ENCODE measurements at places on chromosomes 3 and 15.

DNA sequence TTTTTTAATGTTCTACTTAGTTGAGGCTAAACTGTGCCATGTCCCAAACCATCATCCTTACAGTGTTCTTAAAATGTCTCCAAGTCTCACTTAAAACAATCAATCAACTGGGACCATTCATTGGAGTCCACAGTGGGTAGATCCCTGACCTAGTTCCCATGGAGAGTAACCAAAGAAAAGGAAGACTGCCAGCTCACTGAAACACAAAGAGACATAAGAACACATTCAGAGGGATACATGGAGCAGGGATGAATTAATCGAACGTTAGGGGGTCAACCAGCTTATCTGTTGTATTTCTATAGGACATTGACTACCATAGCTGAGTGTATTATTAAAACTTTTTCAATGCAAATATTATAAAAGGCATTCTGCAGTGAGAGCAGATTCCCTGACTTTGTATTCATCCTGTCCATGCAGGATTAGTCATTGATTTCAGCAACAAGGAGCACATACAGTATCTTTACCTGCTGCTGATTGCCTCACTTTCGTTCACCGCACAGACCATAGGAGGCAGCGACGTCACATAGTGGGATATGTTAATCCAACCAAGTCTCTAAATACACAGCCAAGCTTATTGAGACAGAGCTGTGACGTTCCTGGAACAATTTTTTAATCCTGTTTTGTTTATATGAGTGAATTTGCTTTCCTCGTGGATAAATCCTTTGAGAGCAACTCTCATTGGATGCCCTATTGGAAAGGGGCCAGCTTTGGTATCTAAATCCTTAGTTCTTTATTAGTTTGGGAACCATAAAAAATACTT, 364.9 kb upstream of the RBMS3 start:
- peak; percentile 5 for DNase-seq

DNA sequence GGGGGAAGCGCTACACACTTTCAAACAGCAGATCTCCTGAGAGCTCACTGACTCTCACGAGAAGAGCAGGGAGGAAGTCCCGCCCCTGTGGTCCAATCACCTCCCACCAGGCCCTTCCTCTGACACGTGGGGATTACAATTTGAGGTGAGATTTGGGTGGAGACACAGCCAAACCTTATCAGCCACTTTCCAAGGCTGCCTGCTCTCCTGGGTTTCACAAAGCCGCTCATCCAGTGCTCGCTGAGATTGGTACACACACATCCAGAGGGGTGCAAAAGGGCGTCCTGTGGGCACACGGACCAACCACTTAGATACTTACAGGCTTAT, 23.1 kb downstream of the XXYLT1 start:
- peak; percentile 35 for DNase-seq

GRCh38 chr3:41900265-41900664, 61.6 kb downstream of the ULK4 start:
- peak; percentile 48 for DNase-seq

GRCh38 chr15:50234764-50235163, 30.8 kb downstream of the HDC start:
- no peak for DNase-seq

DNA sequence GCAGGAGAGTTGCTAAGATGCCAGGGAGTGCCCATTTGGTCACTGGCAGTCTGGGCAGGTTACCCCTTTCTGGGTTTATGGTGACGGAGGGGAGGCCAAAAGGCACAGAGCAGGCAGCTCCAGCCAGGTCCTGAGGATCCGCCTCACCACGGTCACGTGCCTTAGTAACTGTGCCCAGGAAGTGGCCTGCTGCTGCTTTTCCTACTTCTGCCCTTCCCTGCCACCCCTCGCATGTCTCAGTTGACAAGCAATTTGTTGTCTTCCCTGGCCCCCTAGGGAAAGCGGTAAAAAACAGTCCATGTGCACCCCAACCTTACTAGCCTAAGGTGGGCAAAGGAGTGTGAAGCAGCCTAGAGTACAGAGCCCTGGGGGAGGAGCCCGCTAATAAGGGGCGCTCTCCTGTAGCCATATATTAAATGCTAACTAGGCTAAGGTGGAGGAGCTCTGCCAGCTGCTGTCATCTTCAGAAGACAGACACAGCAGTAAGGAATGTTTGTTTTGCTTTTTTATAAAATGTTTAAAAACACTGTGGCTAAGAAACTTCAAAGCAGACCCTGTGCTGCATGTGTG, 9.1 kb upstream of the LIPH start:
- no peak for DNase-seq

DNA sequence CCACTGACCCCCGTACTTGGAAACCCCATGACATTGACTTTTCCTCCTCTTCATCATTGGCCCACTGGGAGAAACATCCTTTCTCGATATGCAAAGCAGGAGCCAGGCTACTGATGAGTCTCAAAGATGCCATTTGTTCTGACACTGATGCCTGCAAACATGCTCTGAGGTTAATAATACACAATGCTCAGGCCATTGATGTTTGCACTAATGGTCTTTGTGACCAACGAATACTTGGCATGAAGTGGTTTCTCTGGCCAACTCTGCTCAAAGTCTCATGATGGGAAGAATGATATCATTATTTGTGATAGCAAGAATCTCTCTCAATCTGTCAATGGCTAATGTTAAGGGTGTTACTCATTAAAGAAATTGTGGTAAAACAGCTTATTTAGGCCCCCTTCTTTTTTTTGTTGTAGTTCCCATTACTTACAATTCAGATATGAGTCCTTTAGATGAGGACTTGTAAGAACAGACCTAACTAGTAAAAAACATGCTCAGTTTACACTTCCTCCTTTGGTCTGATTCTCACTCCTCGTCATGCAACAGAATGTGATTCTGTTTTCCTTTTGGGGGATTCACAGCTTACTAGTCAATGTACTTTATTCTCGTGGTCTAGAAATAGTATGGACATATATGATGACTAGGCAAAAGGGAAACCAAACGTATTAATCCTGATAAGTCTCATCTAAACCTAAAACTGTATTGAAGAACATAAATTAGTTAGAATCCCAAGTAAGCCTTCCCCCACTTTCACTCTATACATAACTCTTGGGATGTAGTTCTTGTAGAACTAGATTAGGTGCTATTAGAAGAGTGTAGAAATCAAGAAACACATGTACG, 488.8 kb upstream of the DPPA4 start:
- DNase-seq, result no peak

- DNase-seq, result no peak
Observed at GRCh38 chr3:173513123-173513522, 115.6 kb downstream of the NLGN1 start.

- DNase-seq, result no peak
Observed at GRCh38 chr15:81394603-81395002, 20.6 kb upstream of the TMC3 start.

DNA sequence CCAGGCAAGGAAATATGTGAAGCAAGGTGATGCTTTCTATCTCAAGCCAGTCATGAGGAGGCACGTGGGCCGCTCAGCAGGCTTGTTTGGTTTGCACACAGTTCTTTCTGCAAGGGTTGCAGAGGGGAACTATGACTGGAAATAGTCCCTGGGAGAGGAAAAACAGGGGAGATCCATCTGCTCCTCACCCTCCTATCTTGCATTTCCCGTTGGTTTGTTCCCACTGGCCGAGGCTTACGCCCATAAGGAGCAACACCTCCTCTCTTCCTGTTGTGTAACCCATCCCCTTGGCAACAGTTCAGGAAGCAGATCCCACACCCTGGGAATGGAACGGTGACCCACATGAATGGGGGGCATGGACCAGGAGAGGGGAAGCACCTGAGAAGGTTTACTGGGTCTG, 72.1 kb upstream of the MAGI1 start:
- DNase-seq, result no peak

- peak; percentile 67 for DNase-seq
Observed at GRCh38 chr3:126476166-126477060, 722 bp upstream of the ZXDC start.

DNA sequence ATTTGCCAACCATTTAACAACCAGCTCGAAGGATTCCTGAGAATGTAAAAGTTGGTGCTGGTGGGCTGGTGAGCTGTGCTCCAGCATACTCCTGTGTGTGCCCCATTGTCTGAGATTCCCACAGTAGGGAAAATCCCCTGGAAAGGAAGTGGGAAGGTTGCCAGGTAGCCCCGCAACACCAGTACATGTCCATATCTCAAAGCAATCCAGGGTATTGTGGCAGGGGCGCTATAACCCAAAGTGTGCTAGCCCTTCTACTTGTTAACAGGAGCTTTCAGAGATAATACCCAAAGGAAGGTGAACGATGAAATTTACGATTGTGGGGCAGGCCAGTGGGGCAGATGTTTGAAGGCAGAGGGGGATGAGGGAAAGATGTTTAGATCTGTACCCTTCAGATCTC, 42.7 kb upstream of the SYNM start:
- DNase-seq, result no peak

- DNase-seq, result no peak
Observed at GRCh38 chr15:32851572-32851971, 133.8 kb downstream of the GREM1 start.

DNA sequence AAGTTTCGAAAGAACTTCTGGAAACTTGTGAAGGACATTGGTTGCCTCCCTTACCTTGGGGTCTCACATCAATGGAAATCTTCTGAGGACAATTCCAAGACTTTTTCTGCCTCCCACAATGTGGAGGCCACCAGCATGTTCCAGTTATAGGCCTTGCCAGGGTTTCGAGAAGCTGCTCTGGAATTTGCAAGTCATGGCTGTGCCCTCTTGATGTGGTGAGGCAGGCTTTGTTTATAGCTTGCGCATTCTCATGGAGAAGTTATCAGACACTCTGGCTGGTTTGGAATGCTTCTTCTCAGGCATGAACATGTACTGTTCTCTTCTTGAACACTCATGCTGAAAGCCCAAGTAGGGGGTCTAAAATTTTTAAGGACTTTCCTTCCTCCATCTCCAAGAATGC, 4.1 kb downstream of the CXCR6 start:
- no peak for DNase-seq

- no peak for DNase-seq
Observed at GRCh38 chr15:29429584-29429983, 160.0 kb upstream of the NSMCE3 start.

DNA sequence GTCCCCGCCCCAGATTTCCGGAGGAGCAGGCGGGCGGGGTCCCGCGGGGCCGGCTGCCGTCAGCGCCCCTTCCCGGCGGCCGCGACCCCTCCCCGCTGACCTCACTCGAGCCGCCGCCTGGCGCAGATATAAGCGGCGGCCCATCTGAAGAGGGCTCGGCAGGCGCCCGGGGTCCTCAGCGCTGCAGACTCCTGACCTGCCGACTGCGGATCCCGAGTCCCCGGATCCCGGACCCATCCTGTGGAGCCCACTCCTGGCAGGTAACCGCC, at the start of gene TRH:
TSS of gene TRH (plus strand) at position 157 of the 269 bp plus-strand sequence. CDS start 1,097 bp downstream, outside the sequence.
- DNase-seq, result no peak

DNA sequence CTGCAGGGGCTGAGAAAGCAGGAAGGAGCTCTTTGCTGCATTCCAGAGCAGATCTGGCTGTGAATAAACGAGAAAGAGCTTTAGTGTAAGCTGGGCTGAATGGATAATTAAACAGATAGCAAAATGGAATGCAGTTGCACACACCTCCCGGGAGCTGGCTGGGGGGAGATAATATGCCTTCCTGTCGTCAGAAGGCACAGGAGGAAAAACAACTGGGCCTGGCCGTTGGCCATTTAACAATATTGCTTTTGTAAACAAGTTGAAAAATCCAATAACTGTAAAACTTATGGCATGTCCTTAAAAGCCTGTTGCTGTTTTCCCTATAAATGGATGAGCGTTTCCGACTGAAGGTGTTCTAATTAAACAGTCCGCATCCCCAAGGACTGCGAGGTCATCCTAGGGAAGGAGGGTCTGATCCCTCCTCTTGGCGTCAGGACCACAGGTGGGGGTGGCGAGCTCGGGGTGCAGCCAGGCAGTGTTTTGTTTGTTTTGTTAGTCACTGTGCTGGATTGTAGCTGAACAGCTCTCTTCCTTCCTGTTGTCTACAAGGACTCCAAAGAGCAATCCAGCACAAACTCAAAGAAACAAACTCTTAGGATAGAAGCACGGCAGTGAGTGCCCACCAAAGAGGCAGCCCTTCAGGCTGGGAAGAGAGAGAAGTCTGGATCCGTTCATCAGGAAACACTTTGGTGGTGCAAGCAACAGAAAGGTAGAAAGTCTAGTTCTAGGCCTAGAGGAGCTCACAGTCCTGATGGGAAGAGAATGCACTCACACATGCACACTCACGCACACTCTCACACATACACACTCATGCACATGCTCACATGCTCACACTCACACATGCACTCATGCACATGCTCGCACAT, 133.4 kb upstream of the SMAD3 start:
- DNase-seq, result no peak

DNA sequence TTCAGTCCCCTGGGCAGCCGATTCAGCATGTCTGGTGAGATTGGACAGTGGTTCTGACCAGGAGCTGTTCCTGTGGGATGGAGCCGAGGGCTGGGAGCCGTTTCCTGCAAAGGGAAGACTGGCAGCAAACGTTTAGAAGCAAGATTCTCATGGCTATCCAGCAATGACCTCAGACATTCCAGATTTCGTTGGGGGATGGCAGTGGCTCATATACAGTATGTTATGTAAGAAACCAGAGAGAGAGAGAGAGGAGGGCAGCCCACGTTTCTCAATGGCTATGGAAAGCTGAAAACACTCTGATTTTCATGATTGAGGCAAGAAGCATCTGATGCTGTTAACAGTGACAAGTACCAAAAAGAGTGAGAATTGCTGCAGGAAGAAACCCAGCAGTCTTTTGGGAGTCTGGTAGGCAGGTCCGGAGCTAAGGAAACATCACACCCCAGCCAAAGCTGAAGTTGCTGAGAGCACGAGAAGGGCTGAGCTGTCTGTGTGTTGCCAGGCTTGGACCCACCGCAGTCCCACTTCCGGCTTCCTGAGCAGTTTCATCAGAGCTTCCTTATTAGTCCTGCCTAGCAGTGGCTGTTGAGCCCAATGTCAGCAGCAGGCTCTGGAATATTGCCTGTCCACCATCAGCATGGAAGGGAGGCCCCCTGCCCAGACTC, 25.6 kb upstream of the VPS8 start:
- peak; percentile 91 for DNase-seq

- DNase-seq, result peak; percentile 80
Observed at GRCh38 chr15:90412356-90413194, 24.5 kb downstream of the IQGAP1 start.

- DNase-seq, result peak; percentile 14
Observed at GRCh38 chr15:65476903-65477302, 40.6 kb downstream of the DPP8 start.

GRCh38 chr3:56257826-56258225, 210.4 kb downstream of the ERC2 start:
- DNase-seq, result no peak

GRCh38 chr3:129308636-129309035, 30.0 kb downstream of the HMCES start:
- DNase-seq, result no peak

DNA sequence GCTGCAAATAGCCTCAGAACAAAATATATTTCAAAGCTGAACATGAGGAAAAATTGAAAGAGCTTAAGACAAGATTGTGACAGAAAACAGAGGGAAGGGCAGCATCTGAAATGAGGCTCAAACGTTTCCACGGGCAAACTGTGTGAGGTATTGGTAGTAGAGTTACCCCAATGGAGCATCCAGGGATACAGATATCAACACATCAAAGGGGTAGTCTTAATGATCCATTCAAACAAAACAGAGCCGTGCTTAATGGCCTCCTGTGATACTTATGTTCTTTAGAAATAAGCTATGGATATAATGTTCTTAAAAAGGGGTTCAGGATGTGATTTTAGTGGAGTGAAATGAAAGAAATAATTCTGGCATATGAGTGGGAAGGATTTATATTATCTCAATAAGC, 430.3 kb upstream of the PDZRN3 start:
- DNase-seq, result no peak

- DNase-seq, result no peak
Observed at GRCh38 chr3:10277115-10277625, 15.6 kb downstream of the GHRL start.
